ENCODE measurements at places on chromosomes 1 and 21.
A peak's percentile ranks its signal among the peaks of the same experiment; 100 is the strongest.

GRCh38 chr1:48106049-48106448 lies 108.9 kb upstream of the TRABD2B start:
- no peak for DNase-seq

DNA sequence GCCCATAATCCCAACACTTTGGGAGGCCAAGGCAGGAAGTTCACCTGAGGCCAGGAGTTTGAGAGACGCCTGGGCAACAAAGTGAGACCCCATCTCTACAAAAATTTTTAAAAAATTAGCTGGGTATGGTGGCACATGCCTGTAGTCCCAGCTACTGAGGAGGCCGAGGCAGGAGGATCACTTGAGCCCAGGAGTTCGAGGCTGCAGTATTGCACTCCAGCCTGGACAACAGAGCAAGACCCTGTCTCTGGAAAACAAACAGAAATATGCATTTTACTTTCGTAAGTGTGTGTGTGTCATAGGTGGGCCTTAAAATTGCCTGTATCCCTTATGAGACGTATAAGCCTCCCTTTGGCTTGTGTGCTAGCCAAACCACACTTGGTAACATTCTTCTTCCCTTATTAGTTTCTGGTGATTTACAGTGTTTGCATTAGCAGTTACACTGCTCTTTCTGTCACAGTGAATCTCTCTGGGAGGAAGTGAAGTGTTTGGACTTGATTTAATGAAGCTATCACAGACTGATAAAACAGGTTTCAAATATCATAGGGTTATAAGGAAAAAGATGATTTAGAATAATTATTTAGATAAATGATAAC lies 48.9 kb upstream of the KIF26B start:
- DNase-seq = no peak

DNA sequence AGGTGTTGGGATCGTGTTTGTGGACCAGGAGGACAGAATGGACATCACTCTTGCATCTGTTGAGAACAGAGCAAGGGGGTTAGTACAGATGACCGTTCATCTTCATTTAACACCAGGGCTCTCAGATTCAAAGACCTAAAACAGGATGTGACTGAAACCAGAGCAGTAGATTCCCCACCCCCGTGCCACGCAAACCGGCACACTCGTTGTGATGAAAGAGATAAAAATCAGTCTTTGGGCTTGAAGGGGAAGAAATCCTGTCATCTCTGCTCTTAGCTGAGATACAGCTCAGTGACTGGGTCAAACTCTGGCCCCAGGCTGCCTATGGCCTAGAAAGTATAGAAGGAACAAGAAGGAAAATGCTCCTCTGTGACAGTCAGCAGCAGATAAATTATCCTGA lies 146.2 kb upstream of the KRTAP19-8 start:
- peak; percentile 74 for DNase-seq

GRCh38 chr1:1540090-1540817 lies at the start of gene TMEM240:
TSS of gene TMEM240 (minus strand) at chr1:1540624. CDS start at chr1:1540346, 278 bp downstream.
- peak; percentile 50 for DNase-seq

- DNase-seq = no peak
Observed at GRCh38 chr1:104322131-104322530, 572.4 kb downstream of the AMY1C start.

GRCh38 chr1:42453386-42453785 lies 2.4 kb downstream of the ZMYND12 start:
- no peak for DNase-seq

DNA sequence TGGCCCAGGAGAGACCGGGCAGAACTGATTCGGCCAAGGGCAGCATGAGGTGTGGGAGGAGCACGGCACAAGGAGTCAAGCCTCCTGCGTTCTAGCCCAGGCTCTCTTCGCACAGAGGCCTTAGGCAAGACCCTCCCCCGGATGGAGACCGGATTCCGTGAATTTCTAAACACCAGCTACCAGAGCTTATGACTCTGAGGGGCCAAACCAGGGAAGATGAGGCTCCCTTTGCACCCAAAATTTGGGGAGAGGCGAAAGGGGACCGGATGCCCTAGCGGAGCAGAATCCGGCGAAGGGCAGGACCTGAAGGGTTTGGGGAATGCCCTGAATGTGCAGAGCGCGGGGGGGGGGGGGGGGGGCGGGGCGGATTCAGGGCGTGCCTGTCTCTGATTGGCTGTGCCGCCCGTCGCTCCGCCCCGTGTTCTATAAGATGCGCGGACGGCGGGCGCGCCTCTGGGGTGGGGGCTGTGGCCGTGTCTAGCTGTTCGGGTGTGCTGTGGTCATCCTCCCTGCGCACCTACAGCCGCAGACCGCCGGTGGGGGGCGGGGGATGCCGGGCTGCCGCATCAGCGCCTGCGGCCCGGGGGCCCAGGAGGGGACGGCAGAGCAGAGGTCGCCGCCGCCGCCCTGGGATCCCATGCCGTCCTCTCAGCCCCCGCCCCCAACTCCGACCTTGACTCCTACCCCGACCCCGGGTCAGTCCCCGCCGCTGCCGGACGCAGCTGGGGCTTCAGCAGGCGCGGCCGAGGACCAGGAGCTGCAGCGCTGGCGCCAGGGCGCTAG lies at the start of gene TRNP1:
Gene TRNP1 (plus strand): TSS at position 456 of the 783 bp plus-strand sequence. CDS start 95 bp downstream, at position 551.
- DNase-seq = peak; percentile 63

DNA sequence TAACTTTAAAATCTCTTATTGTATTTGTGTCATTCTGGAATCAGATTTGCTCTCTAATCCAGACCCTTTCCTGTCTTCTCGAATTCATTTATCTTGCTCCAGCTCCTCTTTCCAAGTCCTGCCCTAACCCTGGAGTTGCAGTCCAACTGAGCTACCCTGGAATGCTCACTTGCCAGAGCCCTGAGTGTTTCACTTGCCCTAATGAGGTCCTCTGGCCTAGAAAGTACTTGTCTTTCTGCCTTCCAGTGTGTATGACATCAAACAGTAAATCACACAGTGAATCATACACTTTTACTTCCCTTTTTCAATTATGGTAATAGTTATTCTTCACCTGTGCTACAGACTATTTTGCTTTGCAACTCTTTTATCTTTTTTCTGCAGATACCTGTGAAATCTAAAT lies 96.9 kb downstream of the NEK7 start:
- no peak for DNase-seq

GRCh38 chr1:88252745-88253144 lies 431.3 kb upstream of the PKN2 start:
- no peak for DNase-seq

DNA sequence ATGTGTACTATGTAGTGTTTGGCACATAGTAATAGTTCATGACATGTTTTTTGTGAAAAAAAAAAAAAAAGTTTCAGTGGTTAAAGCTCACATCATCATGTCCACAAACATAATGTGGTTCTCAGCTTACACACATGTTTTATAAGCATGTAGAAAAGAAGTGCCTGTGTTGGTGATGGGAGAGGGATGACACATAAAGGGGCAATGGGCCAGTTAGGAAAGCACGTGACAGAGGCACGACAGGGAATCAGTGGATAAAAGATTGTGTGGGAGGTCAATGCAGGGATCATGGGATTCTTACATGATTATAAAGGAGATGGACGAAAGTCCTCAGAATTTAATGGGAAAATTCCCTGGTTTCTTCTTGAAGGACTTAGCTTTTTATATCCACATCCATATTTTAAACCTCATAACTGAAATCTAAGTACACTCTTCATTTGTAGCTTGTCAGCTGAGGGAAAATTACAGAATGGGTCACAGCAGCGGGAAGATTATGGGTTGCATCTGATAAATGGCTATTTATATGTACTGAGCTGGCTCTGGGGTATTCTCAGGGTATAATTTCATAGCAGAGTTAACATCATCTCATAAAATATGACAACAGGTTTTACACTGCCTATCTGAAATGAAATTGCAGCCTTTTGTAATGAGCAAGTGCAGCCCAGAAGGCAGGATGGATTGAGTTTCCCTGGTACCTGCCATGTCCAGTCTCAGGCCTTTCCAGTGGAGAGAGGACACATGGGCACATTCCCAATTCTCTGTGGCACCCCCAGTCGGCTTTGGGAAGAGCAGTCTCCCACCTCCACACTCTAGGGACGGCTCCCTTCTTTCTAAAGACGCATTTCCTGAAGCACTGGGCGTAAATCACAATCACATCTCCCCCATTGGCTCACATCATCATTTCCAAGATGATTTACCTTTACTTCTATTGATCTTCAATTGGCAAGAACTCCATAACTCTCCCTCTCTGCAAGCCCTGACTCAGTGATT lies 42.3 kb upstream of the NHLH2 start:
- no peak for DNase-seq

DNA sequence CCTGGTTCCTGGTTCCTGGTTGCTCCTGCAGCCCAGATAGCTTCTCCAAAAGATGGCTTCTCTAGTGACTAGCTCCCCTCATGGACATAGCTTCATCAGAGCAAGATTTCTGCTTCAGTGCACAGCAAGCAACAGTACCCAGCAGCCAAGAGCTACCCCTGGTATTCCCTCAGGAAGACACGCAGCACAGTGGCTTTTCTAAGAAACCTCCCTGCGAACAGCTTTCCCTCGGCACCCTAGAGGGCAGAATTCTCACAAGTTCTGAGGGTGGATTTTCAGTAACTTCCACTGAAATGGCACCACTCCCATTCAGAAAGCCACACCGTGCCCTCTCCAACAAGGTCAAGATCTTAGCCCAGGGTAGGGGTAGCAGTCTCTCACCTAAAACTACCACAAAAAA lies 128.2 kb downstream of the EIF4G3 start:
- DNase-seq = no peak

DNA sequence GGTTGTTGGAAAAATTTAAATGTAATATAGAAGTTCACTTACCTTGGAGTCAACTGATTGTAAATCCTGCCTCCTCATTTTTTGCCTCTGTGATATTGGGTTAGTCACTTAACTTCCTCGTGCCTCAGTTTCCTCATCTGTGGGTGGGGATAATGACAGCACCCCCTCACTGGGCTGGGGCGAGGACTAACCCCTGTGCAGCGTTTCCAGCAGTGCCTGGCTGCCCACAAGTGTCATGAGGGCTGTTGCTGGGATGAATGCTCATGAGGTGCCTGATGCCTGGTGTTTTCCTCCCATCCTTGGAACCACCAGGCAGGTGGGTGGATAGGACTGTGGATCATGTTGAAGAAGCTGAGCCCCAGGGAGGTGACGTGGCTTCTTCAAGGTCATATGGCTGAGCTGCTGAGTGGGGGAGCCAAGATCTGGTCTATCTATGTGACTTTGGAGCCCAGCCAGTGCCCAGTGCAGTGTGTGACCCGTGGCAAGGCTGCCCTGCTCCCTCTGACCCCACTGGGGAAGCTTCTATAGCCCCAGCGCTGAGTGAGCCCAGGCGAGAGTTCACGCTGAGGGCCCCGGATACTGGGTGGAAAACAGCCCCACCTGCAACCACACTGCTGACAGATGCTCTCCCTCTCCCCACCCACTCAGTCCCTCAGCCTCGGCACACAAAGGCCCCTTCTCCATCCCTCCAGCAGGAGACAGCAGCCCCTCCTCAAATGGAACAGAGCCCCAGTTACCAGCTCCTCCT lies 446.0 kb downstream of the PTPRU start:
- DNase-seq = no peak
